ENCODE measurements at places on chromosomes 3 and 15.

DNA sequence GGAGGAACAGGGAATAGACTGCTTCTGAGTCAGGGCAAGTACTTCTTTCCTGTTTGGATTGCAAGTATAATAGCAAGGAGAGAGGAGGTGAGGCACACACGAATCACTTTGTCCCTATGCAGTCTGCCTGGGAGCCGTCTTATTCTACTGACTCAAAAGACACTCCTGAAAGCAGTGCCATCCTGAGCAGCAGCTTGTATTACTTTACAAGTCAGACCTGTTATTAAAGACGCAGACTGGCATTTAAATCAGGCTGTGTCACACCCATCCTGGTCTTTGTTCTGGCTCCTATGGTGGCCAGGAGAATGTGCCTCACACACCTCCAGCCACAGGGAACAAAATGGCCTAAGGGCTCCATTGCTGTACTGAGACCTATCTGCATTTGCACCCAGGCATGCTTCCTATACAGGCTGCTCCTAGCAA, 17.9 kb upstream of the SQOR start:
- no peak for DNase-seq

- no peak for DNase-seq
These were observed 681.3 kb downstream of the ROBO1 start for GRCh38 chr3:79086514-79086913.

GRCh38 chr3:124509884-124510283, 220.4 kb upstream of the UMPS start:
- no peak for DNase-seq

DNA sequence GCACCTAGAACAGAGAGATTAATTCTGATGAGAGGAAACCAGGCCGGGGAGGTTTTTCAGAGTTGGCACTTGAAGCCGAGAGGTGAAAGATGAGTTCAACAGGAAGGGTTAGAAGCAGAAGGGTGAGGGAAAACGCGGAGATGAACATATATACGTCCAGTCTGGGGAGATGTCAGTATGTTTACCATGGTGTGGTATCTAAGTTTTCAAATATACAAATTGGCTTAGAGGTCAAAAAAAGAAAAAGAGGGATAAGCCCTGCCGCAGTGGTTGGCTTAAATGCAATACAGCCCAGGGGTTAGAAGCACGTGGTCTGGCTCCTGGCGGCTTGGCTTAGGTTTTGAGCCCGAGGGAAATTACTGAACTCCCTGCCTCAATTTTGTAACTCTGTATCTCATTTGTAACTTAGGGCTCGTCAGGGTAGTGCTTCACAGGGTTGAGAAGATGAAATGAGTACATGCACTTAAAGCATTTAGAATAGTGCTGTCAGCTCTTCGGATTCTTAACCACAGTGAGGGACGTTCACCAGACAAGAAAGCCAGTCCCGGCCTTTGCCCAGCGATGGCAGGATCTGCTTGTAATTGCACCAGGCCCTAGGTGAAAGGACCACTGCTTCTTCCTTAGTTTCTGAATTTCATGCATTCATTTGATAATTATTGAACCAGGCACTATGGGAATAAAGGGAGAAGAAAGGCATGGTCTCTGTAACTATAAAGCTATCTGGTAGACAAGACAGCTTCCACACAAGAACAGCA, 6.4 kb downstream of the HES1 start:
- no peak for DNase-seq

- DNase-seq: no peak
These were observed 27.9 kb upstream of the TLE3 start for GRCh38 chr15:70125605-70126004.

DNA sequence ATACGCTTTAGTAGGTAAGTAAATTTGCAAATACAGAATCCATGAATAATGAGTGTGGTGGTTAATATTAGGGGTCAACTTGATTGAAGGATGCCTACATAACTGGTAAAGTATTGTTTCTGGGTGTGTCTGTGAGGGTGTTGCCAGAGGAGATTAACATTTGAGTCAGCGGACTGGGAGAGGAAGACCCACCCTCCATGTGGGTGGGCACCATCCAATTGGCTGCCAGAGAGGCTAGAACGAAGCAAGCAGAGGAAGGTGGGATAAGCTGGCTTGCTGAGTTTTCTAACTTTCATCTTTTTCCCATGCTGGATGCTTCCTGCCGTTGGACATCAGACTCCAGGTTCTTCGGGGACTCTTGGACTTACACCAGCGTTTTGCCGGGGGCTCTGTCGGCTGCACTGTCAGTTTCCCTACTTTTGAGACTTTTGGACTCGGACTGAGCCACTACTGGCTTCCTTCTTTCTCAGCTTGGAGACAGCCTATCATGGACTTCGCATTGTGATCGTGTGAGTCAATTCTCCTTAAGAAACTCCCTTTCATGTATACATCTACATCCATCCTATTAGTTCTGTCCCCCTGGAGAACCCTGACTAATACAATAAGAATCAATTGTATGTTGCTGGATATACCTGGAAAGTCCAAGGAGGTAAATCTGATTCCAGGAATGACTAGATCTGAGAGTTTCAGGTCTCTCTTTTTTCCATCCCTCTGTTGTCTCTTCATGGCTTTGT, 25.8 kb upstream of the NEDD4 start:
- no peak for DNase-seq
